ENCODE measurements at places on chromosomes 5 and 9.

DNA sequence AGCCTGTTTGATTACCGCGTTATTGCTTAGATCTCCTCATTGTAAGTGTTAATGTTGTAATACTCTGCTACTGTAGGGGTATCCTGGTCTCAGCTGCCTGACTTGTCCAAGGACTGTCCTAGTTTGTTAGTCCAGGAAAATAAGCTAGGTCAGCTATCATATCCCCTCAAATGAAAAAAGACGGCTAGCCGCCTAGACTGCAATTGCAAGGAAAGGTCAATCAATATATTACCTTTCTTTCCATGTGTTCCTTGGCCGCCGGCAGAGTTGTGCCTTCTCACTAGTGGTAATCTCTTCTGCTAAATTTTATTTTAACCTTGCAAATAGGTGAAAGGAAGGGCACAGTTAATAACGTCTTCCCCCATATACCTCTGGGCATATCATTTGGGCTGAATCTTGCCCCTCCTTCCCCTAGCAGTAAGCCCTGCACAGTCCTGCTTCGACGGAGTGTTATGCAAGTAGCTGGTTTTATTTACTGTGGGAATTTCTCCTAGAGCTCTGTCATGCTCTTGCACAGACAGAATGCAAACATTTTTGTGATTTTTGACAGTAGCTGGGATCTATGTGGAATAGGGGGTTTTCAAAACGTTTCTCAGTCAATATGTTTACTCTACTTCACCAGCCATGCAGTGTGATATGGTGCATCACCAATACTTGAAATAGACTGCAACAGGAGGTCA lies 288.5 kb downstream of the MAST4 start:
- no peak for DNase-seq

DNA sequence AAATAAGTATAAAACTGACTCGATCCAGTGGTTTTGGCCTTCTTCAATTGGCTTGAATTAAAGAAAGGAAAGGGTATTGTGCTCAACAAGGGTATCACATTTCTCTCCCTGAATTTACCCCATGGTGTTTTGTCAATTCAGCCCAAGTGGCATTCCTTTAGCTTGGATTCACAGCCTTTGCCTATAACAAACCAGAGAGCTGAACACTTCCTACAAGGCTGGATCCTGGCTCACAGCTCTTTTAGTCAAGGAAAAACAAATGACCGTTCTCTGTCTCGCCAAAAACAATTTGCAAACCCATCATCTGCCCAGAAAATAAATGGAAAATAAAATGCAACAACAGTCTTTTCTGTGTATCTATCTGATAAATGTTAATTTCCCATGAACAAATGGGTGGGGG lies 5.7 kb downstream of the ZNF366 start:
- DNase-seq: no peak

GRCh38 chr5:179858241-179858585 lies 404 bp downstream of the MRNIP start:
- no peak for DNase-seq

DNA sequence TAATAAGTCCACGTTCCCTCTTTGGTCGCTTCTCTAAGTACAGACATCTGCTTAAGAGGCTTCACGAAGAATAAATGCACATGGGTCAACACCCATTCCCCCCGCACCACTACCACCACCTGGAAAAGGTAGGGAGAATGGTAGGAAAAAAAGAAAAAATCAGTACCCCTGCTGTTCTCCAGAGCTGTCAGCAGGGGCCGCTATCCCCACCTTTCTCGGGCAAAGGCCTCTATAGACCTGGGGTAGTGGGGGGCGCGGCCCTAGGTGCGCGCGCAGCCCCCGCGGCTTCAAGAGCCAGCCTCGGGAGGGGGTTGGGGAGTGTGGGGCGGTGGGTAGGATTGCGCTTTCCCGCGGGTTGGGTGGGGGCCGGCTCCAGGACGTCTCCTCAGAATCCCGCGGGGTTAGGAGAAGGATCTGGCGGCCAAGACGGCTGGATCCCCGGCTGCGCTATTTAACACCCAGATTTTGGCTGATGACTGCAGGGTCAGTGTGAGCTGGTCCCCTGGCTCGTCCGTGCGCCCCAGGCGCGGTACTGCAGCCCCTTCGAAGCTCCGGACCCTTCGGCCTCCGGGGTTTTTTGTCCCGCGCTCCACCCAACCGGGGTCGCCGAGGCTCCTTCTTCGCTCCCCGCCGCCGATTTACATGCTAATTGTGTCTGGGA lies 1.6 kb upstream of the SEMA6A start:
- DNase-seq: no peak

DNA sequence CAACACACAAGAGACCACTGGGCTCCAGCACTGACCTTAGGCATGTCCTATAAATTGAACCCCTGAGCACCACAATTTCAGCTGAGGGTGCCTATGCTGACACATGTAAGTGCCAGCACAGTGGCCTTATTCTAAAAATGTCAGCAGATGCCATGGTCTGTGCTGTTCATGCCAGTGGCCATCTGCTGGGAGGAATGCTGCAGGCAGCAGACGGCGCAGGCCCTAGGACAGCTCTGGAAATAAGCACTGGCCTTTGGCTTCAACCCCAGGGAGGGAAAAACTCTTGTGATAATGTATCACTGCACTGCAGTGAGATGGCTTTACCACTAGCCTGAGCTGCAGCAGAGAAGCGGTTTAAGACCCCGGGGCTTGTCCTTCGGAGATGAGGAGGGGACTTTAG lies 98.5 kb downstream of the SYK start:
- no peak for DNase-seq

- no peak for DNase-seq
Observed at GRCh38 chr5:6362846-6363245, 15.5 kb downstream of the MED10 start.

DNA sequence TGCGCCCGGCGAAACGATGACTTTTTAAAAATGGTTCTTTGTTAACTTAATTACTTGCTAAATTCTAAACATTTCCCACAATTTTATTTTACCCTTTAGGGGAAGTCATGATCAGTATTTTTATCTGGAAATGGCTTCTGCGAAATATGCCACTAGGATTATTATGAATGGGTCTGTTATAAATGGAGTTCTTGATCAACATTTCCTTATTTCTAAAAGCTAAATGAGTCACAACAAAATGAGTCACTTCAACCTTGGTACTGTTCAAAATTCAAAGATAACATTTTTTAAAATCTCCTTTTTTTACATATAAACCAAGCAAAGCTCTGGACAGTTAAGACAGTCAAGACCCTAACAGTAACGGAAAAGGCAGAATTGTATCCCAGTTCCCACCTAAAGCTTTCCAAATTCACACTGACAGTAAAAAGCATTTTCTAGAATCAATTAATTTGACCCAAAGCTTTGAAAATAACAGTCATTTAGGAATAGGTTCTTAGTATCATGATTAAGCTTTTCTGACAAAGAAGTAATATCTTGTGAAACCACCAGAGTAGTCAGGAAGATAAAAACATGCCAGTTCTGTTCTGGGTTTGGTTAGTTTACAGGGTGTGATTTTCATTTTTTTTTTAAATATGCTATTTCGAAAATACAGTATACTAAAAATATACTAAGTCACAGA lies 81.7 kb downstream of the LHFPL2 start:
- no peak for DNase-seq

GRCh38 chr9:75067894-75068293 lies 20.1 kb downstream of the NMRK1 start:
- DNase-seq: no peak

GRCh38 chr9:95507464-95508241 lies 9.1 kb downstream of the PTCH1 start:
- peak; percentile 69 for DNase-seq

DNA sequence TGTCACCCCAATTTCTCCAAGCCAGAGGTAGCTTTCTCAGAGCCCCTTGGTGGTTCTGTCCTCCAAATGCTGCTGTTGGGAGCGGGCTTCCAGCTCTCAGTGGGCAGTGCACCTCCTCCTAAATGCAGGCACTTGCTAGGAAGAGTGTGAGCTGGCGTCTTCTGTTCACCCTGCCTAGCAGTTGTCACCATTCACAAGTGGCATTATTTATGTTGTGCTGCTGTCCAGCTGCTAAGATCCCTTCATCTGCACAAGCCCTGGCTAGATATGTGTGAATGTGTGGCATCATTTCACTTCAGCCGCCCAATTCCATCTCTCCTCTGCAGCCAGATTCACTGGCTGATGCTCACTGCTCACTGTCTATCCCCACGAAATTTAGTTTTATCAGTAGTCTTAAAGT lies 43.7 kb downstream of the SLC36A1 start:
- no peak for DNase-seq

DNA sequence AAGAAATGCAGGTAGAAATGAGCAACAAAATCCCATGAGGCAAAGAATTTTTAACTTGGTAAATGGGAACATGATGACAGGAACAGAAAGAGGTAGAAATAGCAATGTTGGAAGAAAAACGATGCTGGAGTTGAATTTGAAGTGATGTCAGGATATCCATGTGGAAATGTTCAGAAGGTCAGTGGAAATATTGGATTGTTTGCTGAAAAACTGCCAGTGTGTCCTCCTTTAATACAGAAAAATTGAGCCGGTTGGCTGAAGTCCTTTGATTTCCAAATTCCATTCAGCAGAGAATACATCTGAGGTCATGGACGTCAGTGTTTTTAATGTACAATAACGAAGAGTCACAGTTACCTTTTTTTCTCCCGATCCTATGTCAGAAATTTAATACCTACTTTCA lies 110.0 kb upstream of the DMAC1 start:
- DNase-seq: no peak

DNA sequence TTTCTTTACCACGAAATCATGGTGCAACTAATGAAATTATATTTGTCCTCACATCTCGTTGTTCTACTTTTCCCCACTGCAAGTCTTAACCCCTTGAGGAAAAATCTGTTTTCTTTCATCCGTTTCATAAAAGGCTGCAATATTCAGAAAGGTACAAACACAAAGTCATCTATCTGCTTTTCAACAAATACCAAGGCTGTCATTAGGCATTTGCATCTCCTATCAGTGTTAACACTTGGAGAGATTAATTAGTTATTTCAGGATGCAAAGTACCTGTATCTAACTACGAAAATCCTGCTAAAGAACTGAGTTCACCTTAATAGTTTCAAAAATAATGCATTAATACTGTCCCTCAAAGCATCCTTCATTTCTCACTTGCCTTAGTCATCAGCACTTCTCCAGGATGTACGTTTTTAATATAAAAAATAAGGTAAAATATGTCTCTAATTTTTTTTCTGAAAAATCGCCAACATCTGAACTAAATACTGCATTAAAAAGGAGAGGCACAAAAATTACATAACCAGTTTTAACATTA lies 1.8 kb downstream of the ARRDC3 start:
- no peak for DNase-seq

DNA sequence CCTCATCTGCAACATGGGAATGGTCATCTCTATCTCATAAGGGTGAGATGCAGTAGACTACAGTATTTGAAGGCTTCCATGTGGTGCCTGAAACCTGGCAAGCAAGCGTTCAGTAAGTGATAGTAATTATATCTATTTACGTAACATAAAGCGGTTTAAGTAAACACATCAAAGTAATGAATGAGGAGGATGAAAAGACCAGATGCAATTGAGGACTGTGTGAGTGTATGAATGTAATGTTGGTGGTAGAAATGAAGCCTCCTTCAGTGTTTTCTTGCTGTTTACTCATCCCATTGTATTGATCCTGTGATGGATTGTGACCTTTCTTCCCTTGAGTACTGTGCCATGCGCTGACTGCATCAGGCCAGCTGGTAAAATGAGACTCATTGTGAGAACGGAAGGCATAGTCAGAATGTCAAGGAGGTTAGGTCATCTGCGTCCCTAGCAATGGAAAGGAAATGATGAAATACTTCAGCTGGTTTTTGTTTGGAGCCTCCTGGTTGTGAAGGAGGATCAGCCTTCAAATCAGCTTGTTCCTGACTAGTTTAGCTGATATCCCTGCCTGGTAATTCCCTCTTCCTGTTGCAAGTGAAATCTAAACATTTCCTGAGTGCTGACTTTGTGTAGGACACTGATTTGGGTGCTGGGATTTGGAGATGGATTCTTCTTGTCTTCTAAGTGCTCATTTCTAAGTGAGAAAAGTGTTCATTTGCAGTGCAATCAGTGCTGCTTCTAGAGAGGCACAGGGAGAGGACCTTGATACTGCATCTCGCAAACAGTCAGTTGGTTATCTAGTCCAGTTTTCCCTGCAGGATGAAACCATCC lies 35.6 kb downstream of the TNFSF8 start:
- DNase-seq: no peak

GRCh38 chr9:114538241-114538640 lies 33.0 kb upstream of the WHRN start:
- DNase-seq: no peak

DNA sequence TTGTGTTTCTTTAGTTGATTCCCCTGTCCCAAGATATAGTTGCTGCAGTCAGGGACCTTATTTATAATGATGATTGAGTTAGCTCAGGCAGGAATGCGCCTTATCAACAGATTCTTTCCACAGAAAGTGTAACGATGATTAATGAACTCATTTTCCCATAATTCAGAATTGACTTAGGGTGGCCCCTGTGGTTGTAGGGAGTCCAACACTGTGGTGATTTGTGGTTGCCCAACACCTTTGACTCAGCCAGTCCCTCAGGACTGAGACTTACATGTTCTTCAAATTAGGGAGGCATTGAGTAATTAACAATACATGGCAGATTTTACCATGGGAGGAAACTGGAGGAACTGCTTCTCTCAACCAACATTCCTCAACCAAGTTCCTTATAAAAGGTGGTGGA lies 221.9 kb downstream of the GABRG2 start:
- DNase-seq: no peak

DNA sequence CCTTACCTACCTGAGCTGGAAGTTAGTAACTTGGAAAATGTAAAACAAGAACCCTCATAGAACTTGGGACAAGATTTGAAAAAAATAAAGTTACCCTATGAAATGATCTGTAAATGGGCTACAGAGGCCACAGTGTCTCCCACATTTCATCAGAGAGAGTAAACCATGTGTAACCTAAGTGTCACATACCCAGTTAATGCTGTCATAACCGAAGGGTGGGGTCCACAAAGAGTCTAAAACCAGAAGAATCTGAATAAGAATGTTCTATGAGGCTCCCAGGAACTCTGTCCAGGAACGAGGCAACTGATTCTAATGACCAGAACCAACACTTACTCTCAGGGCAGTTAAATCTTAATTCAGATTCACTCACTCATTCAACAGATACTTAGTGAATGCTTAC lies 1.0 kb upstream of the FAM13B start:
- no peak for DNase-seq

DNA sequence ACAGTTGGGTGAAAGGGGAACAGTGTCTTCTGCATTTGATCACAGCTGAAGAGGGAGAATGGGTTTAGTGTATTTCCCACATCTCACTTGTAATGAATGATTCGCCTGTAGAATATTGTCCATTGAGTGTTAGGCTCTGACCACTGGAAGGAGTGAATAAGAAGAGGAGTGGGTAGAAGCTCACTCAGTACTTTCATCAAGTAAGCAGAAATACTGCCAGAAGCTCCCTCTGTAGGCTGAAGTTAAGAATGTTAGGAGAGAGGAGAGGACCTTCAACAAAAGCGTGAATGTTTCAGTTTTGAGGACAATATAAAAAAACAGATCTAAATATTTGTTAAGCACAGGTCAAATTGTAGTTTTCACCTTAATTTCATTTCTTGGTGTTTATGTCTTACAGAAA lies 27.5 kb downstream of the FSD1L start:
- no peak for DNase-seq

DNA sequence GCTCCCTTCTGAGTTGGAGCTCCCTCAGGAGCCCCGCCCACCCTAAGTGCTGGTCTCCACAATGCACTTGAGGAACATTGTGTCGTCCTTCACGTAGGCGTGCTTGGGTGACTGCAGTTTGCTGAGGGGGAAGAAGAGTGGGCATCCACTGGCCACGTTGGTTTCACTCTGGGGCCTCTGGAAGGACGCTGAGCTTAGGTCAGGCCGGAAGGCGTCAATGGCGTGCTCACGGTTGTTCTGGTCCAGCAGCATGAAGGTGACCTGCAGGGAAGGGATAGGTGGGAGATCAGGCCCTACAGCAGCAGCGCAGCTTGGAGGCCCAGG lies 21.7 kb downstream of the TRAF1 start:
- no peak for DNase-seq

- no peak for DNase-seq
Observed at GRCh38 chr5:78751872-78752271, 103.3 kb upstream of the LHFPL2 start.
